ENCODE measurements at places on chromosomes 6 and 20.

DNA sequence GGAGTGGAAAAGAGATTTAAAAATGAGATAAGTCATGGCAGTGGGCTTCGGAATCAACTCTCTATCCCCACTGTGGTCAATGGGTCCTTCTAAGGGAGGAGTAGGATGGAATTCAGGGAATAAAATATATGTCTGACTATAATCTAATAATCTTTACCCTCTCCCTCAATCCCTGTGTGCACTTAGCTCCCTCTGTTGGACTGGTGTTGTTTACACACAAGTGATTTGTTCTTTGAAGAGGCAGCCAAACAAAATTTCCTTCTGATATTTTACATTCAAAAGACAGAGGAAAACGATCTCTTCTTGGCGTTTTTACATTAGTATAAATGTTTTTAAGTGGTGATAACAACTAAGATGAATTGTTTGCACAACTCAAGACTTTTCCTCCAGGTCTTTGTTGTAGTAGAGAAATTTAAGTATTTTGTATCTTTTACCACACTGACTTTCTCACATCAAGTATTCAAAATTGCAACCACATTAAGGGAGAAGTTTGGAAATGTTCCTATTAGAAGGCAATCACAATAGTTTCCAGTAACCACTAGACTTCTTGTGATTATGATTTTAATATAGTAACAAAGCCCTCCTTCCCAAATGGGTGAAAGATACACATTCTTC, 317.8 kb downstream of the CENPW start:
- DNase-seq = no peak

DNA sequence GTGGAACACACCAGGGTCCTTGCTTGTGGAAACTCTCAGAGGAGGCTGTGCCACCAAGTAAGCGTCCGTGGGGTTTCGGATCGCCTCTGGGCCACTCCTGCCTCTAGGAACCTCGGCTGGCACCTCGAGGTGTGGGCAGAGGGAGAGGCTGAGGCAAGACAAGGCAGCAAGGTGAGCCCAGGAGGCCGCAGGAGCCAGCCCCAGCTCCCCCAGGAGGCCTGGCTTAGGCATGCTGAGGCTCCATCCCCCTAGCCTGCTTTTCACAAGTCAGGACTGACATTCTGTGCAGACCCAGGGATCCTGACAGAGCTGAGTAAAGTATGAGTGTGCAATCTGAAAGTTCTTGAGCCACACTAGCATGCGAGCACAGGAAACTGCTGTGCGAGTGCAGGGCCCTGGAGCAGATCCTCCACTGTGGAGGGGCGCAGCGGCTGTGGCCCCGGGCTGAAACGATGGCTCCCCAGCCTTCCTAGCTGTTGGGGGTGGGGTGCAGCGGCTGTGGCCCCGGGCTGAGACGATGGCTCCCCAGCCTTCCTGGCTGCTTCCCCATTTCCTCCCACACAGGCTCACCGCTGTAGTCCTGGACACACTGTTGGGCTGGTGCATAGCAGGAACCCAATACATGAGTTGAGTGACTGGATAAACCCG, 75.2 kb upstream of the CD93 start:
- DNase-seq = peak; percentile 37

- DNase-seq = no peak
Observed at GRCh38 chr20:45341579-45341938, 6.7 kb downstream of the SDC4 start.

DNA sequence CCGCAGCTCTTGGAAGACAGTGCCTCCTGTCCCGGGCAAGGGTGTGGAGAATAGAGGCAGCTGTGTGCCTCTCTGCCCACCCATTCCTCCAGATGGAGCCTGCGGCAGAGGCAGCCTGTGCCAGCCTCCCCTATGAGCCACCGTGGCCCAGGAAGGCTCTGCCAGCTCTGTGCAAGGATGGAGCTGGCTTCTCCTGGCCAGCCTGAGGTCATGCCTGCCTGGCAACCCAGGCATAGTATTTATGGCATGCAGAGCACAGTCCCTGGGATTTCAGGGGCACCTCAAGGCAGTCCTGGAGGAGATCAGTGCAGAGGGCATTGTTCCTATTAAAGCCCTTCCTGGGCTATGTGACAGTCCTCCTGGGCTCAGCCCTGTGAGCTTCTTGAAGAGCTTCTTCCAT, 1.5 kb downstream of the EPB41L1 start:
- no peak for DNase-seq

GRCh38 chr6:158611039-158611438, 33.5 kb downstream of the DYNLT1 start:
- no peak for DNase-seq

- no peak for DNase-seq
Observed at GRCh38 chr6:85672050-85672449, 29.4 kb upstream of the SYNCRIP start.

DNA sequence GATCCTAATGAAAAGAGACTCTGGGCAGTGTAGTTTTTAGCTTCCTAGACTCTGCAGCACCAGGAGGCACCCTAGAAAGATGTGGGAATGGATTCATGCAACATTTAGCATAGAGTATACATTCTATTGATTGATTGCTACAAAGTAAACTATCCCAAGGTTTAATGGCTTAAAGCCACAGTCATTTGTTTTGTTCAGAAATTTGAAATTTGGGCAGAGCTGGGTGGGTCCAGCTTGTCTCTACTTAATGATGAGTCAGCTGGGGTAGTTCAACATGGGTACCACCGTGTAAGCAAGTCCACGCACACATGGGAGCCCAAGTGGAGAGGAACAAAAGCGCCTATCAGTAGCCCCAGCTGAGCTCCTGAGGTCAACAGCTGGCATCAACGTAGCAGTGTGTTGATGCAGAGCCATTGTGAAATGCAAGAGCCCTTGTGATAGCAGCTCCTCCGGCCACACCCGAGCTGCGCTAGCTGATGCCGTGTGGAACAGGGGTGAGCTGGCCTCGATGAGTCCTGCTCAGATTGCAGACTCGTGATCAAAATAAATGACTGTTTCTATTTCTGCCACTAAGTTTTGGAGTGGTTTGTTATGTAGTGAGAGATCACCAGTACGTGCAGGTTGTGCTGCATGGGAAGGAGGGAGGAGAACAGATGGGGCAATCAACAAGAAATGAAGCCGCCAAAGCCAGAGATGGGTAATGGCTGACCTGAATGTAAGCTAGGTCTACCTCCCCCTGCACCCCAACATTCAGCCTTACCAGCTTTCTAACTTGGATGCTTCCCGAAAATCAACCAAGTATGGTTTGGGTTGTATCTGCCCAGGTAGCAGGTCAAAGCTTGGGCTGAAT, 45.7 kb upstream of the TRAF3IP2 start:
- no peak for DNase-seq

DNA sequence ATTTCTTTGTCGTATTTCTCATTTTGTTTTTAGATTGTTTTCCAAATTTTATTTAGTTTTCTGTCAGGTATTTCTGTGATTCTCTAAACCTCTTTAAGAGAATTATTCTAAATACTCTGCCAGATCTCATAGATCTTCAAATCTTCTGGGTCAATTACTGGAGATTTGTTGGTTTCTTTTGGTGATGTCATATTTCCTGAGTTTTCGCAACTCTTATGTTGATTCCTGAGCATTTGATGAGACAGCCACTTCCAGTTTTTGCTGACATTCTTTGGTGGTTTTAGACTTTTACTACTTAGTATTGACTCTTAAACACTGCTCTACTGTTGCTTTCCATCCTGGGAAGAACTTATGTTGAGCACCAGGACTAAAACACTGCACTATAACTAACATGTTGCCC, 21.9 kb downstream of the ADGB start:
- DNase-seq = no peak

Measured in right forelimb (tissue), 1 donor.